ENCODE measurements at places on chromosomes 16 and 17. TPM values are rescaled to one million over a fixed set of nuclear protein-coding genes. Genes with fewer than 3 reads are reported as not detected.

ANKRD40CL gene
- not detected for total RNA-seq

DBNDD1 gene
- total RNA-seq, result 1.3 TPM

FSCN2 gene
- total RNA-seq, result not detected

CA4 gene
- total RNA-seq, result 84.4 TPM

KLHL10 gene
- total RNA-seq, result 0.66 TPM

HSD11B2 gene
- 0.22 TPM for total RNA-seq

UNC13D gene
- 8.6 TPM for total RNA-seq

ABR gene
- total RNA-seq, result 66.7 TPM

QPRT gene
- total RNA-seq, result 1.9 TPM

WBP2 gene
- 55.3 TPM for total RNA-seq

C16orf87 gene
- total RNA-seq, result 5.6 TPM

KRT36 gene
- total RNA-seq, result not detected

GPR142 gene
- total RNA-seq, result 0.22 TPM

RCVRN gene
- 0.22 TPM for total RNA-seq

MYO1C gene
- 237 TPM for total RNA-seq

SLC35G6 gene
- not detected for total RNA-seq

ATP1B2 gene
- total RNA-seq, result not detected

P2RX1 gene
- total RNA-seq, result 0.94 TPM

DOK4 gene
- total RNA-seq, result 12.8 TPM

EVPL gene
- 0.85 TPM for total RNA-seq

CALB2 gene
- total RNA-seq, result 101 TPM

TNRC6A gene
- 61.0 TPM for total RNA-seq

MT3 gene
- total RNA-seq, result not detected

NACA2 gene
- total RNA-seq, result not detected

NSF gene
- total RNA-seq, result 15.4 TPM

TMC8 gene
- 2.0 TPM for total RNA-seq

MMP2 gene
- total RNA-seq, result 781 TPM

PRSS36 gene
- total RNA-seq, result 10.0 TPM

FZD2 gene
- total RNA-seq, result 2.2 TPM

CSNK2A2 gene
- total RNA-seq, result 60.3 TPM

TBC1D28 gene
- total RNA-seq, result not detected
